ENCODE measurements at places on chromosomes 5 and 9.

DNA sequence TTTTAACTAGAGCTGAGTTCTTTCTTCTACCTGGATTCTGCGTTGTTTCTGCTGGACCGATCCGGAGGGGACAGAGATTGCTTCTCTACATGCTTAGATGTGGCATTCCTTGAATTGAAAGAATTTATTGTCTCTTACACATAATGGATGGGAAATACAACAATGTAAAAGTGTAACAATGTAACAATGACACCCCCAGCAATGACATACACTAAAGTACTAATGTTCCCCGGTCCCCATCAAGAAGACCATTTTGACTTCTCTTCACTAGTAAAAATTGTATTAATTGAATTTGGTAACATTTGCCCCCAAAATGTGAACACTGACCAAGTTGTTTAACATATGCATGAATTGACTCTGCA is 760.2 kb downstream of the TAF11L14 start:
- H3K36me3 ChIP-seq: no peaks in the 10 kb centered on the region
- H3K4me3 ChIP-seq: no peak overlapping the region
- H3K27ac ChIP-seq: no peak overlapping the region
- DNase-seq: no peak

DNA sequence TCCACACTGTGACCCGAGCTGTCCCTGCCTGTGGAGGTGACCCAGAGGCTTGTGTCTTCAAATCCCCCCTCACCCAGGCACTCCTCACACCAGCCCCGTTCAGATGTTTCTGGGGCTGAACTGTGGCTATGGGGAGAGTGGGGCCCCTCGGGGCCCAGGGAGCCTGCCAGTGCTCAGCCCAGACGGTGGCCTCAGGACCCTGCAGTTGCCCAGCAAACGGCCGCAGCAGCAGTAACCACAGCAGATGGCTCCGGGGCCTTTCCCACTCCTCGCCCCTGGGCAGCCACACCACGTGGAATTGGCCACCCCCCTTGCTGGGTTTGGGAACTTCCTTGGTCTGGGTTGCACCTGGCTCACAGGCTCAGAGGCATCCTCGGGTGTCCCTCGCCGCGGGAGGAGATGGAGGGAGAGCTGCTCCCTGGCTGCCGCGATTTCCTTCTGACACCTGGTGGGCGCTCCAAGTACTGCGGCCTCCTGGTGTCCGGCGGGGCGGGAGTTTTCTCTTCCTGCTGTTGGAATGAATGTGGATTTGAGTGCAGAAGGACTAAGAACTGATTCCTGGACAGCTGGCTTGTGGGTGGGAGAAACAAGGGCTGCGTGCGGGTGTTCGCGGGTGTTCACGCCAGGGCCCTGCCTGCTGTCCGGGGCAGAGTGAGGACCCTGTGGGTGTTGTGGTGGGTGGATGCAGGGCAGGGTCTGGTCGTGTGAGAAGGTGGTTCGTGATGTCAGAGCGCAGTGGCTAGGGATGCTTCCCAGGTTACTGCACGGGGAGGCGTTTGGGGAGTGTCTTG is 97.5 kb downstream of the COL5A1 start:
- H3K4me1 ChIP-seq: no peaks in the 10 kb centered on the region
- H3K27me3 ChIP-seq: no peaks in the 10 kb centered on the region
- no peak overlapping the region for H3K27ac ChIP-seq
- no peak overlapping the region for H3K4me3 ChIP-seq
- no peak for DNase-seq

DNA sequence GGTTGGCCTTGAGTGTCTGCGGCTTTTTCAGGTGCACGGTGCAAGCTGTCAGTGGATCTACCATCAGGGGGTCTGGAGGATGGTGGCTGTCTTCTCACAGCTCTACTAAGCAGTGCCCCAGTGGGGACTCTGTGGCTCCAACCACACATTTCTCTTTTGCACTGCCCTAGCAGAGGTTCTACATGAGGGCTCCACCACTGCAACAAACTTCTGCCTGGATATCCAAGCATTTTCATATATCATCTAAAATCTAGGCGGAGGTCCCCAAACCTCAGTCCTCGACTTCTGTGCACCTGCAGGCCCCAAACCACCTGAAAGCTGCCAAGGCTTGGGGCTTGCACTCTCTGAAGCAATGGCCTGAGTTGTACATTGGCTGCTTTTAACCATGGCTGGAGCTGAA is 601.5 kb downstream of the MTRR start:
- no peak for DNase-seq
- no peak overlapping the region for H3K27ac ChIP-seq
- no peaks in the 10 kb centered on the region for H3K27me3 ChIP-seq
- H3K4me3 ChIP-seq: no peak overlapping the region

- no peaks in the 10 kb centered on the region for H3K27me3 ChIP-seq
- no peaks in the 10 kb centered on the region for H3K36me3 ChIP-seq
- DNase-seq: no peak
- no peak overlapping the region for H3K27ac ChIP-seq
- H3K4me3 ChIP-seq: no peak overlapping the region
- H3K4me1 ChIP-seq: no peaks in the 10 kb centered on the region
Observed at GRCh38 chr9:18605766-18606180, 131.8 kb downstream of the ADAMTSL1 start.

DNA sequence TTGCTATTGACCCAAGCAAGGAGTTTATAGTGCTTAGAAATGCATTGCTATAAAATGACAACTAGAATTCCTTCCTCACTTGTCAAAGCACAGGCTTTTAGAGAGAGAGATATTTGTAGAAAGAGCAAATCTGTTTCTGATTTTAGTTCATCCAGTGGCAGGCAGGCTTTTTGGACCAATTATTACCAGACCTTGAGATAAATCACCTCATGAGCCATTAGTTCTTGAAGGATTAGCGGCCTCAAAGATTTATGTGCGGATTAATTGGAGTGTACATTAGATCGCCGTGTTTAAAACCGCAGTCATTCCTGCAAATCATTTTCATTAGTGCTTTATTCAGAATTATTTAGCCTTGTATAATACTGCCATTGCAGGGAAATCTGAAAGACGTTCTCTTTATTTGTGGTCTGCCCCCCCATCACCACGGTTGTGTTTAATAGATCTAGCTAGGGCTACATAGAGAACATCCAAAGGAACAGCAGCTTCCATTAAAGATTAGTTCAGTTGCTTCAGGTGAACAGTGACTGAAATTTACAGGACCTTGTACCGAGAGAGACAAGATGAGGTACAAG is 28.8 kb upstream of the TJP2 start:
- DNase-seq: no peak
- H3K27ac ChIP-seq: no peak overlapping the region
- H3K4me1 ChIP-seq: no peaks in the 10 kb centered on the region
- H3K27me3 ChIP-seq: no peaks in the 10 kb centered on the region
- H3K4me3 ChIP-seq: no peak overlapping the region

DNA sequence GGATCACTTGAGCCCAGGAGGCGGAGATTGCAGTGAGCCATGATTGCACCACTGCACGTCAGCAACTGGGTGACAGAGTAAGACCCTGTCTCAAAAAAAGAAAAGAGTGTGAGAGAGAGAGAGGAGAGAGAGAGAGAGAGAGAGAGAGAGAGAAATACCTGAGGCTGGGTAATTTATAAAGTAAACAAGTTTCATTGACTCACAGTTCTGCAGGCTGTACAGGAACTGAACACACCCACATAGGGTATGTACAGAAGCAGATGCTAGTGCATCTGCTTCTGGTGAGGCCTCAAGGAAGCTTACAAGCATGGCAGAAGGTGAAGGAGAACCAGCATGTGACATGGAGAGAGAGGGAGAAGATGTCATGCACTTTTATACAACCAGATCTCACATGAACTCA is 46.4 kb upstream of the CHD1 start:
- peaks cover 15% of the 10 kb centered on the region for H3K4me1 ChIP-seq
- H3K27ac ChIP-seq: no peak overlapping the region
- DNase-seq: no peak
- H3K36me3 ChIP-seq: no peaks in the 10 kb centered on the region
- no peak overlapping the region for H3K4me3 ChIP-seq

GRCh38 chr5:53183880-53184279 is 74.3 kb upstream of the MOCS2 start:
- H3K27ac ChIP-seq: no peak overlapping the region
- H3K4me3 ChIP-seq: no peak overlapping the region
- H3K36me3 ChIP-seq: no peaks in the 10 kb centered on the region
- no peak for DNase-seq

DNA sequence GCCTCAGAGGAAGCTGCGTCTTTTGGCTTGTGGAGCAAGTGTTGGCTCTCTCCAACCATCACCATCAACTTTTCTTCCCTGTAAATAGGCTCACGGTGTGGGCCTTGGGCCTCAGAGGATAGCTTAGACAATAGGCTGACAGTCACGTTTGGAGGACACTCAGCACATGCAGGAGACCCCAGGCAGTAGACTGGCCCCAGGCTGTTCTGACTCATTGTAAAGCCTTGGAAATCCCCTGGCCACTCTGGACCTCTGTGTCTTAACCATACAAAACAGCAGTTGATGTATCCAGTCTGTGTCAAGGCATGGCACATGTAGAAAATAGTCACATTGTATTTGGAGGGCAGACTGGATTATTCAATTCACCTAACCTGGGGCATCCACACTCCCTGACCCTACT is 18.6 kb downstream of the CD74 start:
- no peak overlapping the region for H3K4me3 ChIP-seq
- H3K27me3 ChIP-seq: no peaks in the 10 kb centered on the region
- H3K4me1 ChIP-seq: no peaks in the 10 kb centered on the region
- peaks cover 77% of the 10 kb centered on the region for H3K36me3 ChIP-seq
- DNase-seq: no peak

GRCh38 chr5:123036391-123037103 is at the start of gene PPIC:
Gene PPIC, minus strand, starts transcription at chr5:123036725. Its CDS starts 100 bp downstream, at chr5:123036625.
- H3K4me3 ChIP-seq: no peak within 1 kb of the TSS
- H3K27ac ChIP-seq: no peak within 1 kb of the TSS
- no peaks in the 10 kb centered on the region for H3K36me3 ChIP-seq
- peaks cover 16% of the 10 kb centered on the region for H3K4me1 ChIP-seq
- no peak for DNase-seq

GRCh38 chr5:15737036-15737821 is 237.2 kb downstream of the FBXL7 start:
- no peaks in the 10 kb centered on the region for H3K27me3 ChIP-seq
- DNase-seq: no peak
- no peaks in the 10 kb centered on the region for H3K4me1 ChIP-seq
- H3K4me3 ChIP-seq: no peak overlapping the region

GRCh38 chr5:73136055-73136562 is 15.7 kb downstream of the TMEM171 start:
- DNase-seq: no peak
- no peaks in the 10 kb centered on the region for H3K4me1 ChIP-seq
- H3K27me3 ChIP-seq: peaks cover 16% of the 10 kb centered on the region
- H3K4me3 ChIP-seq: no peak overlapping the region
- H3K27ac ChIP-seq: no peak overlapping the region
- no peaks in the 10 kb centered on the region for H3K36me3 ChIP-seq

GRCh38 chr5:150406103-150406722 is 6.5 kb downstream of the CD74 start:
- no peaks in the 10 kb centered on the region for H3K27me3 ChIP-seq
- peaks cover 57% of the 10 kb centered on the region for H3K36me3 ChIP-seq
- no peak for DNase-seq
- H3K27ac ChIP-seq: no peak overlapping the region
- H3K4me3 ChIP-seq: no peak overlapping the region

GRCh38 chr5:132684922-132685720 is 11.3 kb downstream of the IL4 start:
- H3K27me3 ChIP-seq: no peaks in the 10 kb centered on the region
- no peak overlapping the region for H3K4me3 ChIP-seq
- DNase-seq: no peak

- no peak overlapping the region for H3K4me3 ChIP-seq
- peak; percentile 46 for DNase-seq
- H3K36me3 ChIP-seq: peaks cover 83% of the 10 kb centered on the region
- peaks cover 99% of the 10 kb centered on the region for H3K4me1 ChIP-seq
- H3K27ac ChIP-seq: peak overlapping the region; percentile 87
- no peaks in the 10 kb centered on the region for H3K27me3 ChIP-seq
Observed at GRCh38 chr5:177434437-177434836, 8.0 kb downstream of the GRK6 start.

GRCh38 chr5:81429985-81430384 is 36.1 kb upstream of the ACOT12 start:
- no peak overlapping the region for H3K27ac ChIP-seq
- no peak for DNase-seq
- H3K36me3 ChIP-seq: no peaks in the 10 kb centered on the region
- no peaks in the 10 kb centered on the region for H3K4me1 ChIP-seq
- no peaks in the 10 kb centered on the region for H3K27me3 ChIP-seq

- no peaks in the 10 kb centered on the region for H3K36me3 ChIP-seq
- no peak overlapping the region for H3K4me3 ChIP-seq
- no peaks in the 10 kb centered on the region for H3K27me3 ChIP-seq
Observed at GRCh38 chr5:135439231-135440205, 7.6 kb downstream of the DCANP1 start.

- peaks cover 7% of the 10 kb centered on the region for H3K4me1 ChIP-seq
- H3K27me3 ChIP-seq: no peaks in the 10 kb centered on the region
- H3K27ac ChIP-seq: no peak overlapping the region
- no peaks in the 10 kb centered on the region for H3K36me3 ChIP-seq
Observed at GRCh38 chr9:20382460-20383071, 239.7 kb downstream of the MLLT3 start.

GRCh38 chr5:176848651-176849050 is 38.3 kb downstream of the UNC5A start:
- H3K27ac ChIP-seq: no peak overlapping the region
- H3K4me1 ChIP-seq: no peaks in the 10 kb centered on the region
- DNase-seq: no peak
- H3K27me3 ChIP-seq: no peaks in the 10 kb centered on the region
- no peak overlapping the region for H3K4me3 ChIP-seq

DNA sequence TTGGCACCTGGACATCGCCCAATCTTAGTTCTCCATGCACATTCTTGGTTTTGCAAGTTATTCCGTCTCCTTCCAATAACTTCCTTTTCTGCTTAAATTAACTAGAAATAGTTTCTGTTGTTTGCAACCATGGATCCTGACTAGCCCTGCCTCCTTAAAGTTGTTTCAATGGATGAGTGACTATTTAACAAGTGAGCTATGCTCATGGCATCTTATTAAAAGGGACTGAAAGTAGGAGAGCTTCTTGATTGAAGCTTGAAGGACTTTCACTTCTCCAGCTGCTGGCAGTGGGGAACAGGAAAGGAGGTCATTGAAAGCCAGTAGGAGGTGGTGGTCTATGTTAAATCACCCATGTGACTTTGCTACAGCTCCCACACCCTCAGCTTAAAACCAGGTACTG is 466.8 kb downstream of the ARHGEF28 start:
- H3K4me1 ChIP-seq: no peaks in the 10 kb centered on the region
- DNase-seq: no peak
- no peaks in the 10 kb centered on the region for H3K27me3 ChIP-seq
- no peak overlapping the region for H3K27ac ChIP-seq

GRCh38 chr5:9278921-9279603 is 266.8 kb downstream of the SEMA5A start:
- no peaks in the 10 kb centered on the region for H3K36me3 ChIP-seq
- no peak overlapping the region for H3K4me3 ChIP-seq
- no peak for DNase-seq
- H3K27ac ChIP-seq: no peak overlapping the region
- no peaks in the 10 kb centered on the region for H3K4me1 ChIP-seq

GRCh38 chr9:120916991-120917880 is 9.4 kb downstream of the TRAF1 start:
- peaks cover 47% of the 10 kb centered on the region for H3K36me3 ChIP-seq
- no peak overlapping the region for H3K4me3 ChIP-seq
- H3K27me3 ChIP-seq: no peaks in the 10 kb centered on the region
- H3K4me1 ChIP-seq: peaks cover 92% of the 10 kb centered on the region
